SK-N-SH treated with all-trans-retinoic acid at 6 μM for 48 hours (cell line): ENCODE measurements at places on chromosomes 11 and 22.

GRCh38 chr22:36331306-36331911, 56.4 kb downstream of the MYH9 start:
- peak; percentile 28 for ATAC-seq

- no peak for ATAC-seq
These were observed 233.0 kb downstream of the FAM76B start for GRCh38 chr11:95556342-95557163.

GRCh38 chr11:1564535-1565172, 7.4 kb downstream of the DUSP8 start:
- ATAC-seq: peak; percentile 52

- ATAC-seq: no peak
These were observed 99.0 kb upstream of the NNMT start for GRCh38 chr11:114196997-114197703.

- no peak for ATAC-seq
These were observed 113.6 kb downstream of the ME3 start for GRCh38 chr11:86558841-86559240.

DNA sequence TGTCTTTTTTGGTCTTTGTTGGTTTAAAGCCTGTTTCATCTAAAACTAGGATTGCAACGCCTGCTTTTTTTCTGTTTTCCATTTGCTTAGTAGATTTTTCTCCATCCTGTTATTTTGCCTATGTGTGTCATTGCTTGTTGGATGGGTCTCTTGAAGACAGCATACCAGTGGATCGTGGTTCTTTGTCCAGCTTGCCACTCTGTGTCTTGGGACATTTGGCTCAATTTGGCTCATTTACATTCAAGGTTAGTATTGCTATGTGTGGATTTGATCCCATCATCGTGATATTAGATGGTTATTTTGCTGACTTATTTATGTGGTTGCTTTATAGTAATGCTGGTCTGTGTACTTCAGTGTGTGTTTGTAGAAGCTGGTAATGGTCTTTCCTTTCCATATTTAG, 31.4 kb upstream of the ANKK1 start:
- no peak for ATAC-seq

DNA sequence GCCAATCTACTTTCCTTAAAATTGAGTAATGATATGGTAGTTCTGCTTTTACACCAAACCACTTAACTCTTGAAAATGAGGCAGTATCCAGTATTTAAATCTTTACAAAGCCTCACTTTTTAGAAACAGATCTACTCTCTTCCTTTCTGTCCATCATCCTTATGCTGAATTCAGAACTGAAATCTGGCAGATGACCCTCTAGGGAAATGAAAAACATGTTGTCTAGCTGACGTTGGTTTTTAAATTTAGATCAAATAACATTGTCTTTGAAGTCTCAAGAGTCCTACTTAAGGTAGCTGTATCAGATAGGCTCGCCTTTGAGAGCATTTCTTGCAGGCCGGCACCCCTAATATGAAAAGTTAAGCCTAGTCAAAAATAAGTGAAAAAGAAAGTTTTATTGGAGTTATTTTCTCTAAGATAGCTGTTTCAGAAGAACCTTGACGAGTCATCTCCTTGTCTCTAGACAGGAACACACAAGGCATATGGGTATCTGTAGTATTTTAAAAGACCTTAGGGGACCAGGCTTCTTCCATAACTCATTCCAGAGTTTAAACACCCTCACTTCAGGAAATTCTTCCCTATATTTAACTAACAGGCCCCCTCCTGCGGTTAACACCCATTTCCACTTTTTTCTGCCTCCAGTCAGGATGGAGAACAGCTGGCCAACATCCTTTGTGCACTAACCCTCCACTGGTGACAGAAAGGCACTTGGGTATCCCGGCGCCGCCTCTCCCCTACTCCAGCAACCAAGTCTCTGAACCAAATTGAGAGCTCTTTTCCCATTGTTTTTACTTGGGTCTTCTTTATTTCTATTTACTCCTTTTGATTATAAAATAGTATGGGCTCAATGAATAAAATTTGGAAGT, 81.2 kb downstream of the WNT11 start:
- no peak for ATAC-seq

DNA sequence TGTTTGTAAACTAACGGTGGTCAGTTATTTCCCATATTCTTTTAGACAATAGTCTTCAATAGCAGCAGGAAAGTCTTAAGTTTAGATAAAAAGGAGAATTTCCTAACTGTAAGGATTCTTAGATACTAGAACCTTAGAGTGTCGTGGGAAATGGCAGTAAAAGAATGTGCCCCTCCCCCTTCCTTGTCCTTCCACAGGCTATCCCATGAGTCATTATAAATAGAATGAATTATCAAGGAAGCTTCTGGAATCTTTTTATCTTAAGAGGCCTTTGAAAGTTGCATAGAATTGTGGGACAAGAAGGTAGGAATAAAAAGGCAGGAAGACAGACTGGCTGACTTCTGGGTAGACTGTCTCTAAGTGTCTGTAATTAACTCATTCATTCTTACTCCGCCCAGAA, 165.2 kb upstream of the TBCEL start:
- no peak for ATAC-seq

DNA sequence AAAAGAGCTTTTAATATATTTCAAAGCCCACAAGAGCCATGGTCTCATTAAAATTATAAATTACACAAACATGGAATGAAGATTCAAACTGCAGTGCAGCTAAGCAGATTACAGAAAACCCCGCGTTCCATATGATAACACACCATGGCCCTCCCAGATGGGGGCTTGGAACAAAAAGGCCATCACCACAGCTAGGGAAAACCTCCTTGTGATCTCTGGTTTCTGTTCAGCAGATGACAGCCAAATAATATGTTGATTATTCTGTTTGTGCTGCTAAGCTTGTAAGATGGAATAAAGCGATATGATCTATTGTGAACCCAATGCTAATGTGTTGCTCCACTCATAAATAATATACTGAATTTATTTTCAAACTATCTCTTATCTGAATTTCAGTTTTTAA, 28.5 kb downstream of the IMMP1L start:
- ATAC-seq: no peak

GRCh38 chr22:29314537-29315285, 786 bp downstream of the RASL10A start:
- ATAC-seq: no peak

DNA sequence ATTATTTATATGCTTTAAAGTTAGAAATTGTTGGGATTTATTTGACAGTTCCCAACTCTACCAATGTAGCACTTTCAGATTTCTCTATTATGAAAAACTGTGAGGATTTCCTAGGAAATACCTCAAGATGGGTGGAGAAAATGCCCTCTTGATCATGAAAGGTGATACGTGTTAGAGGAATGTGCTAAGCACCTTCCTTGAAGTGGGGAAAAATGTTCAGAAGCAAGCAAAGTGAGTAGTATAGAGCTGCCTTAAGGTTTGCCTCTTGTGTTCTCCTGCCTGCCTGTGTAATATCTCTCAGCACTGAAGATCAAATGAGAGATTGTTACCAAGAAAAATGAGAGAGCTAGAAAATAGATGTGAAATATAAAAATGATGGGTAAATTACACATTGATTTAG, 58.2 kb downstream of the YAP1 start:
- ATAC-seq: peak; percentile 23; the same call in 1 of the 3 replicates

- ATAC-seq: no peak
These were observed 26.8 kb upstream of the TSKU start for GRCh38 chr11:76756341-76756741.

DNA sequence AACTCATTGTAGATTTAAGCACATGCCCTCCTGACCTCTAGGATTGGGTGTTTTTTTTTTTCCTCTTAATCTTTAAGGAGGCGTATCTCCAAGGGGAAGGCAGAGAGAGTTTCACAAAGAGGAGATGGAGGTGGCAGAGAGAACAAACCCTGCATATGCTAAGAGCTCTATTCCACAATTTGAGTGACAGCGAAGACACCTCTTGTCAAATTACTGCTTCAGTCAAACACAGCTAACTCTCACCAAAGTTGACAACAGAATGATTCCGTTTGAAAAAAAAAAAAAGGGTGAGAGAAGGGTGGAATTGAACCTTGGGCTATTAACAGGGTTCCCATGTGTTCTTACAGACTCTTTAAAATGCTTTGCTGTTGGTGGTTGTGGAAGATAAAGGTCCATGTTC, 112.6 kb downstream of the NXPE2 start:
- ATAC-seq: no peak

- ATAC-seq: no peak
These were observed 3.3 kb downstream of the SGSM1 start for GRCh38 chr22:24809331-24809730.
